Smooth muscle cell of the pulmonary artery (primary cell): ENCODE measurements at places on chromosomes 11 and 22. TPM values are rescaled to one million over a fixed set of nuclear protein-coding genes. Genes with fewer than 3 reads are reported as not detected.

CLDN5 gene
- total RNA-seq = 0.26 and 0.86 TPM in 2 replicates

XKR3 gene
- total RNA-seq = not detected in 2 replicates

MMP1 gene
- total RNA-seq = 746 and 915 TPM in 2 replicates

H19 gene
- 11.4 and 65.2 TPM in 2 replicates for total RNA-seq

LRRC56 gene
- total RNA-seq = 0.52 and 1.1 TPM in 2 replicates

GLB1L2 gene
- 0.03 and 0.39 TPM in 2 replicates for total RNA-seq

PRR33 gene
- total RNA-seq = not detected in 2 replicates
